ENCODE measurements at places on chromosomes 11 and 22. TPM values are rescaled to one million over a fixed set of nuclear protein-coding genes. Genes with fewer than 3 reads are reported as not detected.

The BDNF gene
- 8.0 TPM for total RNA-seq

The SPI1 gene
- not detected for total RNA-seq

The OTOG gene
- not detected for total RNA-seq

The CAPN5 gene
- total RNA-seq, result 8.5 TPM

The KDM4D gene
- 0.88 TPM for total RNA-seq

The OR51B5 gene
- total RNA-seq, result not detected

The HSPB2 gene
- 2.1 TPM for total RNA-seq

The DBX1 gene
- not detected for total RNA-seq

The MUC5AC gene
- not detected for total RNA-seq

The ATG2A gene
- total RNA-seq, result 20.0 TPM

The PTPRJ gene
- total RNA-seq, result 10.9 TPM

The LRRC32 gene
- total RNA-seq, result 37.6 TPM

The CSNK2A3 gene
- total RNA-seq, result 2.1 TPM

The RFPL3 gene
- not detected for total RNA-seq

The TSPAN32 gene
- total RNA-seq, result 0.59 TPM

The MS4A7 gene
- total RNA-seq, result 0.36 TPM

The TTLL12 gene
- 29.2 TPM for total RNA-seq

The MIOX gene
- total RNA-seq, result under 0.01 TPM

The RGL4 gene
- not detected for total RNA-seq

The SLC25A18 gene
- not detected for total RNA-seq

The CNGA4 gene
- under 0.01 TPM for total RNA-seq

The NCAPH2 gene
- 24.2 TPM for total RNA-seq

The SAC3D1 gene
- total RNA-seq, result 9.7 TPM

The HORMAD2 gene
- total RNA-seq, result under 0.01 TPM

The CYP2D6 gene
- total RNA-seq, result 0.36 TPM

The RIMBP3B gene
- 0.29 TPM for total RNA-seq

The FGF3 gene
- total RNA-seq, result not detected

The KRTAP5-11 gene
- not detected for total RNA-seq

The POU2F3 gene
- total RNA-seq, result not detected

The FOLR2 gene
- not detected for total RNA-seq

The HOATZ gene
- total RNA-seq, result not detected

The RAG2 gene
- not detected for total RNA-seq

All from osteoblast (primary cell).